ENCODE measurements at places on chromosomes 3 and 15.
A peak's percentile ranks its signal among the peaks of the same experiment; 100 is the strongest.

- peak; percentile 76 for DNase-seq
These were observed 113.5 kb downstream of the VGLL4 start for GRCh38 chr3:11530153-11530721.

DNA sequence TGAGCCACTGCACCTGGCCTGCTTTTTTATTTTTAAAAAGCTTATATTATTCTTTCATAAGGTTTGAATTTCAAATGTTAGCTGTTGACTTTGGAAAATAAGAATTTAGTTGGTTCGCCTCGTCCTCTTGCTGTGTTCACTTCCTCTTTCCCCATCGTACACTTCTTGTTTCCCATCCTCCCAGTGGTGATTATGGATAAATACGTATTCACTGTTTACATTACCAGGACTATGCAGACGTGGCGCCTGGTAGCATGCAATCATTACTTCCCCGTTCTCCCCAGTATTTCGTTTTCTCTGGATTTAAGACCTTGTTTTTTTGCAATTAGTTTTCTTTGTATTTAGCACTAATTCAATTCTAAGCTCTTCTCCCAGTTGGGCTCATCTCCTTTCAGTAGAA is 70.1 kb downstream of the LMLN start:
- DNase-seq: no peak

DNA sequence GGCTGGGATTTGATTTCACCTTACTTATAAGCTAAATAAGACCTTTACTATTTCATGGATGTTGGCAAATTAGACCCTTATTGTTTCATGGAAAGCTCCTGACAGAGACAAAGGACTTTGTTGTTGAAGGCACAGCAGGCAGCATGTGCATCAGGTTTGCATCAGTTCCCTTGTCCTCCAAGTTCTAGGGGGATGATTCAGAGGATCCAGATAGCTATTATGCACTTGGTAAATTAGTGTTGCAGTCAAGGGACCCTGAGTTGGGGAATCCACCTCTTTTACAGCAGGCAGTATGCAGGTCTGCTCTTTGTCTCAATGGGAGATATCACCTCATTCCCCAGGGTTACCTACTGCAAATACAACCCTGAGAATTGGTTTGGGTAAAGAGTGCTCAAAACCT is 131.4 kb upstream of the IGSF10 start:
- DNase-seq: no peak

- DNase-seq: peak; percentile 45
These were observed 19.5 kb upstream of the TIMP4 start for GRCh38 chr3:12178091-12178820.

DNA sequence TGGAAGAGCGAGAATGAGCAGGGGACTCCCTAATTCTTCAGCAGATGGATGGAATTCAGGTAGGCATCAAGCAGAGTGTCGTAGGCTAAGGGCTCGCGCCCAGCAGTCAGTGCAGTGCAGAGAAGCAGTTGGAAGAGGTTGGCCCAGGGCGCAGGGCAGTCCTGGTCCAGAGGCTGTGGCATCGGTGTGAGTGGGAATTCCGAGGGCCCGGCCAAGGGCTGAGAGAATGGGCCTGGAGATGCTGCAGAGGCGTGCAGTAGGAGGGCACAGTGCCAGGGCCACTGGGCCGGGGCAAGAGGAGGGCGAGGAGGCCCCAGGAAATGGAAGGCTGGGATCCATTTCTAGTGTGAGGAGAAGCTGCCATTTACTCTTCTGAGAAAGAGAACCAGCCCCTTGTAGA is 74.4 kb downstream of the AAGAB start:
- DNase-seq: no peak

- no peak for DNase-seq
These were observed 110.4 kb upstream of the PFN2 start for GRCh38 chr3:150081084-150081483.

DNA sequence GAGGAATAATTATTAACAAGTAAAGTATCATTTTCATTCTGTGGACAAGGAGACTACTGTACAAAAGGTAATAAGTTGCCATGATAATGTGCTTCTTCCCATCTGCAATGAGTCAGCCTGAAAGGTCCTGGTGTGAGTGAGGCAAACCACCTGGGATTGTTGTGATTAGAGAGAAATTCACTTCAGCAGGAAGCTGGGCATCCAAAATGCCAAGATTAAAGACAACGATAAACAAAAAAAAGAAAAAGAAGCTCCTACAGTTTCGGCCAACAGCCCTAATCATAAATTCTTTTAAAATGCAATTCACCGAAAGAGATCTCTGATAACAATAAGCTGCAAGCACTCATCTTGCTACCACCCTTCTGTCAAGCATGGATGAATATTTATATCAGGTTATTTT is 507.8 kb downstream of the TUSC7 start:
- DNase-seq: no peak

GRCh38 chr3:191094057-191094845 is 104.8 kb upstream of the OSTN start:
- DNase-seq: peak; percentile 51

DNA sequence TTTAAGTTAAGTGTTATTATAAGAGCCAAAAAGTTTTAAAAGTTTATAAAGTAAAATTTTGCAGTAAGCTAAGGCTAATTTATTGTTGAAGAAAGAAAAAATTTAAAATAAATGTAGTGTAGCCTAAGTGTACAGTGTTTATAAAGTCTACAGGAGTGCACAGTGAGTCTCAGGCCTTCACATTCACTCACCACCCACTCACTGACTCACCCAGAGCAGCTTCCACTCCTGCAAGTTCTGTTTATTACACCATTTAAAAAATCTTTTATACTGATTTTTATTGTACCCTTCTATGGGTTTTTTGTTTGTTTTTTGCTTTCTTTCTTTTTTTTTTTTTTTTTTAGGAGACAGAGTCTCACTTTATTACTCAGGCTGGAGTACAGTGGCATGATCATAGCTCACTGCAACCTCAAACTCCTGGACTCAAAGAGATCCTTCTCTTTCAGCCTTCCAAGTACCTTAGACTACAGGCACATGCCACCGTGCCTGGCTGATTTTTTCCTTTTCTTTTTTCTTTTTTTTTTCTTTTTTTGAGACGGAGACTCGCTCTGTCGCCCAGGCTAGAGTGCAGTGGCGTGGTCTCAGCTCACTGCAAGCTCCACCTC is 25.9 kb downstream of the CSTA start:
- peak; percentile 24 for DNase-seq
